ENCODE measurements at places on chromosomes 1 and 21.

- DNase-seq: no peak
Observed at GRCh38 chr1:201551877-201552731, 13.2 kb downstream of the NAV1 start.

- DNase-seq: no peak
Observed at GRCh38 chr1:224804220-224804619, 125.3 kb upstream of the DNAH14 start.

- DNase-seq: no peak
Observed at GRCh38 chr1:58899587-58900271, 115.9 kb upstream of the JUN start.

GRCh38 chr1:13517193-13517812 is 3.5 kb upstream of the LRRC38 start:
- no peak for DNase-seq

GRCh38 chr1:43299101-43299500 is 1.7 kb upstream of the TIE1 start:
- no peak for DNase-seq

DNA sequence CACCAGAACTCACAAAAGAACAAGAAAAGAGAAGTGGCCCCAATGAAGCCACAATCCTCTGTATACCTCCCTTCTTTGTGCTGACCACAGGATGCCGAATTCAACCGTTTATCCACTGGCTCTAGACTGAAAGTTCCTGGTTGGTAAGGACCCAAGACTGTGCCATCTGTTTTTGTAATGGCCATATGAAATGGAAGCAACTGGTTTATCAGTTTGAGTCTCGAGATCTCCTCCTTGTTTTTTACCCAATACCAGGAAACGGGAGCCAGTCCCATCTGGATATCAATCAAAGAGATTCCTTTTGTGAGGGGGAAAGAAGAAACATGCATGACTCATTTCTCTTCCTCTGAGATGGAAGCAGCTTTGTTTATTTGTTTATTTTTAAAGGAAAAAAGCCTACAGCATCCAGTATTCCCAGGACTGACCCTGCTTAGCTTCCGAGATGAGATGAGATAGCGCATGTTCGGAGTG is 32.4 kb upstream of the ZNF124 start:
- DNase-seq: no peak

GRCh38 chr1:84107955-84108354 is 36.1 kb upstream of the PRKACB start:
- DNase-seq: no peak

DNA sequence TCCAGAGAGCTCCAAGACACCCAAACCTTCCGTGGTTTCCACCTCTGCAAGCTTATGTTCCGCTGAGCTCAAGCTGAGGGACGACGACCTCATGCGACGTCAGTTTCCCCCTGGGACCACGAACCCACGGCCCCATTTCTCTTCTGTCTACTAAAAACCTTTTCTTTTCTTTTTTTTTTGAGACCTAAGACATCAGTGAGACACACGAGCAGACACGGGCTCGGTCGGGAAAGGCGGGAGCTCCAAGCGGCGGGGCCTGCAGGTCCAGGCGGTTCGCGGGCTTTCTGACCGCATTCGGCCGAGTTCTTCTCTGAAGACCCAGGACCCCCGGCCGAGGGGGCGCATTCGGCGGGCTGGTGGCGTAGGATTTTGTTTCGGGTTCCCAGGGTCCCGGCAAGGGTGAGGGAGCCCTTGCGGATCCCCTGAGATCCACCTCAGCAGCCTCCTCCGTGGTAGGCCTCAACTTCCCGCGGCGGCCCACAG is 402 bp downstream of the C21orf58 start:
- DNase-seq: no peak

DNA sequence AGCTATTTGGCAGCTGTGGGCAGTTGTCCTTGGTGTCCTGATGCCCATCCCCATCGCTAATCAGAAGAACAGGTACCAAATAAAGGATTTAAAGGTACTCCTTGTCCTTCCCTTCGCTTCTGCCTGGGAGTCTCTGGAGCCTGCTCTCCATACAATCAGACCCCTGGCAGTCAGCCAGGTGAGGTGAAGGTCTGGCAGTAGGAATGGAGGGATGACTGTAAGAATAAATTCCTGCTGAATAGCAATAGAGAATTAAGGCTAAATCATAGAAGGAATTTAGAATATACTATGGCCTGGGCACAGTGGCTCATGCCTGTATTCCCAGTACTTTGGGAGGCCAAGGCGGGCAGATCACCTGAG is 9.2 kb downstream of the THBS3 start:
- no peak for DNase-seq

DNA sequence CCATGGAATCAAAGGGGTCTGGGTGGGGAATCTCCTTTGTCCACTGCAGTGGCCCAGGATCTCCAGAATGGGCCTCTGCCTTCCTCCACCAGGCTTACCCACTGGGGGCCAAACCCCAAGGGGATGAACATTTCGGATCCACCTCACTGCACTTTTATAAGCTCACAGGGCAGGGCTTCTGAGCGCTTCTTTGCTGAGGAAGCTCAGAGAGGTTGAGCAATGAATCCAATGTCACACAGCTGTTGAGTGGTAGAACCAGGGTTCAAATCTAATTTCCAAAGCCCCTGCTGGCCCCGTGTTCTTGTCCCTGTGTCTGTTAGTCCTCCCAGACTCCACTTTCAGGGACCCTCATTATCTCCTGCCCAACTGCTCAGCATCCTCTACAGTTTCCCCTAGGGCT is 250.8 kb downstream of the GRIK3 start:
- DNase-seq: no peak

All from NCI-H524 (cell line).